ENCODE measurements at places on chromosomes 5 and 9. TPM values are rescaled to one million over a fixed set of nuclear protein-coding genes. Genes with fewer than 3 reads are reported as not detected.

The PDE6A gene
- total RNA-seq = not detected

The TMEM215 gene
- not detected for total RNA-seq

The ZNF622 gene
- 42.1 TPM for total RNA-seq

The IL4 gene
- not detected for total RNA-seq

The KIF27 gene
- 1.3 TPM for total RNA-seq

The LCN12 gene
- total RNA-seq = not detected

The DDX4 gene
- total RNA-seq = not detected

The ERBIN gene
- 117 TPM for total RNA-seq

The C7 gene
- 0.05 TPM for total RNA-seq

The PDZD2 gene
- 0.06 TPM for total RNA-seq

The F2RL1 gene
- total RNA-seq = 6.4 TPM

The SUSD1 gene
- 8.2 TPM for total RNA-seq

The SERF1A gene
- 1.6 TPM for total RNA-seq

The PCDHGA9 gene
- 0.88 TPM for total RNA-seq

The TGFBI gene
- total RNA-seq = 472 TPM

The ENDOG gene
- total RNA-seq = 19.8 TPM

The TAF1L gene
- not detected for total RNA-seq

The HSPB3 gene
- total RNA-seq = 8.0 TPM

The GPRIN1 gene
- total RNA-seq = 2.3 TPM

The GDF9 gene
- 0.24 TPM for total RNA-seq

The GHR gene
- total RNA-seq = 1.6 TPM

The HRCT1 gene
- 3.7 TPM for total RNA-seq

The SPATA24 gene
- 5.4 TPM for total RNA-seq

The LURAP1L gene
- total RNA-seq = 1.2 TPM

The BARHL1 gene
- not detected for total RNA-seq

The QRFP gene
- not detected for total RNA-seq

The NIPAL4 gene
- total RNA-seq = 0.14 TPM

The PTGR1 gene
- total RNA-seq = 55.4 TPM

The ZFP37 gene
- 1.9 TPM for total RNA-seq

The FKTN gene
- total RNA-seq = 32.9 TPM

The PCDHGB3 gene
- 3.9 TPM for total RNA-seq

The RETREG1 gene
- total RNA-seq = 0.09 TPM

The PRXL2C gene
- 14.6 TPM for total RNA-seq

The C8G gene
- 0.82 TPM for total RNA-seq

The ANKRD18A gene
- total RNA-seq = not detected

The SLC25A2 gene
- 0.15 TPM for total RNA-seq

The KCNV2 gene
- total RNA-seq = not detected

The LCN9 gene
- not detected for total RNA-seq

The PCDHGB7 gene
- 21.7 TPM for total RNA-seq
